ENCODE measurements at places on chromosomes 5 and 9. TPM values are rescaled to one million over a fixed set of nuclear protein-coding genes. Genes with fewer than 3 reads are reported as not detected.

DNA sequence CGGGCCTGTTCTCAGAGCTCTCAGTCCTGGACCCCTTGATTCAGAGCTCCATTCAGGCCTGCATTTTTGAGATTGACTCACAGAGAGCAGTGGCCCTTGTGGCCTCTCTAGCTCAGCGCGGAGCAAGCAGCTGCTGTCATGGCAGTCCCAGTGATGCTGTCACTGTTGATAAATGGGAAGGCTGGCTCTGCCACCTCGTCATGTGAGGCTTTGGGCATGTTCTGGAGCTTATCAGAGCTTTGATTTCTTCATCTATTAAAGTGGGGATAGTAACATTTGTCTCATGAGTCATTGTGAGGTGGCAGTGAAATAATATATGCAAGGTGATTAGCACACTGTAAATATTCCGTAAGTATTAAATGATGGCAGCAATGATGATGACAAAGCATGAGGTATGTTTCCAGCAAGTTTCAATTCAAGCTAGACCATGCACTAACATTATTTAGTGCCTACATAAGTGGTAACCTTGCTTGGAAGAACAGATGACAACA is 126.4 kb upstream of the CXCL14 start:
- peak; percentile 58 for DNase-seq

The DMRTA1 gene
- polyA plus RNA-seq = 0.06 TPM

The CCL28 gene
- polyA plus RNA-seq = 0.71 TPM

GRCh38 chr5:15560421-15560820 is 60.4 kb downstream of the FBXL7 start:
- DNase-seq = no peak

GRCh38 chr9:129283705-129284606 is 105.9 kb upstream of the IER5L start:
- DNase-seq = no peak

DNA sequence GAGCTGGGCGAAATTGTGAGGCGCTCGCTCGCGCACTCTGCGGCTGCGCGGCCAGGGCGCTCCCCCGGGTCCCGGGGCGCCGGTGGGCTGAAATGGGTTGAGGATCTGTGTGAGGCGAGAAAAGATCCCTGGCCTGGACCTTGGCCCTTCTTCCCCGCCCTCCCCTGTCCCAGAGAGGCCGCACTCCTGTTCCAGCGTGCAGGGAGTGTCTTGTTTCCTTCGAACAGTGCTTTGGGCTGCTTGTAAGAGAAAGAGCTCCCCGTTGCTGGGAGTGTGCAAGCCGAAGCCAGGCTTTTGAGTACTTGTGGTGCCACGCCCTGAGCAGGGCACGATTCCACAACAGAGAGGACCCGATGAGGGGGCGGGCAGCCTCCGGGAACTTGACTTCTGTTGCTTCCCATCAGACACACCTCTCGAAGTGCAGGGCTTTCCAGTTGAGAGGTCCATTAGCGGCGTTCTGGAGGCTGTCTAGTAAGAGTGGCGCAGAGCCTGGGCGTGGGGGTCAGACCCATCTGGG is 535 bp downstream of the DOLPP1 start:
- DNase-seq = no peak

DNA sequence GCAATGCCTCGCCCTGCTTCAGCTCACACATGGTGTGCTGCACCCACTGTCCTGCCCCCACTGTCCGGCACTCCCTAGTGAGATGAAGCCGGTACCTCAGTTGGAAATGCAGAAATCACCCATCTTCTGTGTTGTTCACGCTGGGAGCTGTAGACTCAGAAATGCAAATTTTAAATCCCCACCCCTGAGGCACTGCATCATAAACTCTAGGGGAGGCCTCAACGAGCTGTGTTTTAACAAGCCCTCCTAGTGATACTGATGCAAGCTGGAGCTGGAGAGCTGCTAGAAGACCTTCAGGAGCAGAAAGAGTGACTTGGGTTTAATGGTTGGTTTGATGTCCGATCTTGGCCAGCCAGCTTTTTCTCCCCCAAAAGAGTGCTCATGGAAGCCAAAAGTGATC is 146.0 kb upstream of the MAST4 start:
- DNase-seq = no peak

DNA sequence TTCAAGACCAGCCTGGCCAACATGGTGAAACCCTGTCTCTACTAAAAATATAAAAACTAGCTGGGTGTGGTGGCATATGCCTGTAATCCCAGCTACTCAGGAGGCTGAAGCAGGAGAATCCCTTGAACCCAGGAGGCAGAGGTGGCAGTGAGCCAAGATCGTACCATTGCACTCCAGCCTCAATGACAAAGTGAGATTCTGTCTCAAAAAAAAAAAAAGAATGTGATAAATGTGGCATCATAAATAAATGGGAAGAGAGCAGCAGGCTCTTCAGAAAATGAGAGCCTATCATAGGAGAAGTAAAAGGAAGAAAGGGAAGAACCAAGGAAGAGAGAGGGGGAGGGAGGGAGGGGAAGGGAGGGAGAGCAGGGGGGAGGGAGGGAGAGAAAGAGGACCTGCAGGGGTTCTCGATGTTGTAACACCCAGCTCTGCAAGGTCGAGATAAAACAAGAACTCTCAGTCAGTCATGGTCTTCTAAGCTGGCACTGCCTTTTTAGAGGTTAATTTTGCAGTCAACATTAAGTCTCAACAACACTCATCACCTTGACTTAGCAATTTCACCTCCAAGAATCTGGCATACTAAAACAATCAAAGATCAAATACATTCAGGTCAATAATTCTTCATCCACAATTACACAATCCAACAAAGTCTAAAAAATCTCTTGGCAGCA is 68.7 kb upstream of the SIMC1 start:
- DNase-seq = no peak

DNA sequence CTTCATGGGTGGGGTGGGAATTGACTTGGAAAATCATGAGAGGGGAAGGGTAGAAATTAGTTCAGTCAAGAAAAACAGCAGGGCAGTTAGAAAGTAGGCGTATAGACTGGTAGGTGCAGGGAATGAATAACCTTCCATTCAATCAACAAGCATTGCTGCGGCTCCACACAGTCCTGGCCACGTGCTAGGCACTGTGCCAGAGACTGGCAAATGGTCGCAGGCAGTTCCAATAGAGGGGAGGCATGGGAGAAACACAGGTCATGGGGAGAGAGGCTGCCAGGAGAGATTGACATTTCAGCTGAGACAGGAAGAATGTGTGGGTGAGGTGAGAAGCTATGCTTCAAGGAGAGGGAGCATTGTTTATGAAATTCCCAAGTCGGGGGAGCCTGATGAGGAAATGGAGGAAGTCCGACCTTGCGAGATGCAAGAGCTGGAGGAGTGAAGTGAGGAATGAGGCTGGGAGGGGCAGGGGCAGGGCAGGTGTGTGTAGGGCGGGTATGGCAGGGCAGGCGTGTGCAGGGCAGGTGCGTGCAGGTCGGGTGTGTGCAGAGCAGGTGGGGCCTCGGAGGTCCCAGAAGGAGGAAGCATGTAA is 54.4 kb upstream of the PPARGC1B start:
- no peak for DNase-seq

- DNase-seq = peak; percentile 91
Measured at GRCh38 chr5:168409591-168410458, 76.4 kb upstream of the RARS1 start.

GRCh38 chr5:140169410-140169809 is 5.6 kb upstream of the CYSTM1 start:
- no peak for DNase-seq

The LRRC19 gene
- not detected for polyA plus RNA-seq

GRCh38 chr9:134434894-134435506 is 108.7 kb downstream of the RXRA start:
- DNase-seq = peak; percentile 99

The SLC34A3 gene
- not detected for polyA plus RNA-seq

DNA sequence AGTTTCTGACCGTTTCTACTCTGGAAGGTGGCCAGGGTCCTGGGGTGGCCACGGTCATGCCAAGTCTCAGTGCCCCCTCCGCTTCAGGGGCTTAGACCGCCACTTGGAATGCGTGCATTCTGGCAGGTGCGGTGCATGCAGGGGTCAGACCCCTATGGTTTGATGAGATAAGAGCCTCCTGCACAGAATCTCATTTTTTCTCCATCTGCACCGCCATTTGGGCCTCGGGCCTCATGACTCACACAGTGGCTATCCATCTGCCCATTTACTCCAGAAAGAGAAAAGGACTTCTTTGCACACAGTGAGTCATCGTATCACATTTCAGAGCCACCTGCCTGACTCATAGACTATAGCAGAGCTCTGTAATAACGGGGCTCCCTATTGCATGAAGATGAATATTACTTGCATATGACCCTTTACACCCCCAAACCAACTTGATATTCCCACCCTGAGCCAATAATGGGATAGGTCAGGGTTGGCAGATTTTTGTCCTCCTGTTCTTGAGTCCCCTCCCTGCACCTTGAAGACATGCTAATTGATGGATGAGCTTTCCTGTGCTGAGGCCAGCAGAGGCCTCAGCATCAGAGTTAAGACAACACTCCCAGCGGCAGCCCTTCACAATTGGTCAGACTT is 157.4 kb downstream of the NR3C1 start:
- DNase-seq = peak; percentile 98

The SLC6A18 gene
- not detected for polyA plus RNA-seq

The CIZ1 gene
- polyA plus RNA-seq = 48.4 TPM

The ABO gene
- polyA plus RNA-seq = not detected

The SHISAL2B gene
- not detected for polyA plus RNA-seq

GRCh38 chr5:59287361-59287760 is 606.2 kb downstream of the PDE4D start:
- DNase-seq = no peak

DNA sequence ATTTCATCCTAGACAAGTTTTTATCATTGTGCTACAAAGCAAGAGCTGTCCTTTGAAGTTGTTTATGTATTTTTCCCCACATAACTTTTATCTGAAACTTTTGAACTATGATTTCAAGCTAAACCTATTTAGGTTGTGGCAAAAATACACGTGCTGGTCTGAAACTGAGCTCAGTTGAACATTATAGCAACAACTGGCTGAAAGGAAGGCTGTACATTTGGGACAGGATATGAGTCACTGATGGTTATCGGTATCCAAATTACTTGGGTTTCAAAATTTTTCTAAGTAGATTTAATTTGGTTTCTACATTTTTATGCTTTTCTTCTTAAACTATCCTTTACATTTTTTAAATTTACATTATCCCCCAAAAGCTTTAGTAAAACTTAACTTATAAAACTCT is 627.3 kb upstream of the NUDT12 start:
- DNase-seq = peak; percentile 86

GRCh38 chr5:134577796-134578577 is 52.5 kb downstream of the JADE2 start:
- peak; percentile 65 for DNase-seq

GRCh38 chr5:139795074-139796001 is at the start of gene PSD2:
PSD2 (plus strand) TSS chr5:139795808; CDS start chr5:139809441, 13,633 bp downstream.
- peak; percentile 16 for DNase-seq

DNA sequence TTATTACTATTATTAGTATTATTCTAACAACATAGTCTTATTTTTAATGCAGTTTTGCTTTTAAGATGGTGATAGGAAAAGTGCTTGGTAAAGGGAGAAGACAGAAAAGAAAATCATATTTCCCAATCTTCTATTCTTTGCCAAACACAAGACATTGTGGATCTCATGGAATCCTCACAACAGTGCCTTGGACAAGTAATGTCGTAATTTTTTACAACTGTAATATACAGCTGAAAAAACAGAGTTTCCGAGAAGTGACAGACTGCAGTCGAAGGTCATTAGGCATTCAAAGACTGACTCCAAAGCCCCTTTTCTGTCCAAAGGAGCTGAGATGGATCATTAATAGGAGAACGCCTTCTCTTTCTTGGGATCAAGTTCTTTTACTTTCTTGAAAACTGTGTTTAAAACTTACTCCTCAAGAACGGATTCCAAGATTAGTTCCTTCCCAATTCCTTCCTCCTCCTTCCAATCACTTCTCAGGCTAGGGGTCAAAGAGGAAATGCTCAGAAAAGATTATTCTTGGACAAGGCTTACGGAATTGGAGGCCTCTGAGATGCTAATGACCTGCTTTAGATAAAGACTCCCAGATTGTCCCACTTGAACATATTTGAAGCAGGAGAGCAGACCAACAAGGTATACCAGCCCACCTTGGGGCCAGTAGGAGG is 24.3 kb upstream of the TRIM32 start:
- DNase-seq = peak; percentile 65

- DNase-seq = no peak
Measured at GRCh38 chr5:113063927-113064326, 87.3 kb downstream of the DCP2 start.

GRCh38 chr9:136430588-136431234 is 8.9 kb downstream of the INPP5E start:
- DNase-seq = no peak

- no peak for DNase-seq
Measured at GRCh38 chr5:59637884-59638580, 255.5 kb downstream of the PDE4D start.

GRCh38 chr9:6024035-6024554 is 8.7 kb upstream of the RANBP6 start:
- no peak for DNase-seq

The SPATA31E1 gene
- polyA plus RNA-seq = not detected

DNA sequence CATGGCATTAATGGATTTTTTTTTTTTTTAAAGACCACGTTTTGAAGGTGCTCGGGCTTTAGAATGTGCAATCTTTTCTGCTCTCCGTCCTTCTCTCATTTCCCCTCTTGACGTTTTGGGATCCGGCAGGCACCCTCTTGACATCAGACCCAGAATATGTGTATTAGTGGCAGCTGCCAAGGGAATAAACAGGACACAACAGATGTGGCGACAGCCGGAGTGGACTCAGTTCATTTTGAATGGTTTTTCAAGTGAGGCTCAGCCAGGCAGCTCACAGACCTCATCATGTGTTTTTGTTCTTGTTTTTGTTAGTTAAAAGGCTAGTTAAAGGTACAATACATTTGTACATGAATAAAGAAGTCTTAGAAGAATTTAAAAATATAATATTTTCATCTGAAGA is 365.0 kb upstream of the SEMA6A start:
- no peak for DNase-seq

- DNase-seq = no peak
Measured at GRCh38 chr9:115598751-115599150, 480.8 kb upstream of the TNC start.

GRCh38 chr9:25716220-25716872 is 38.1 kb upstream of the TUSC1 start:
- DNase-seq = peak; percentile 71

GRCh38 chr9:115099901-115100300 is 18.1 kb downstream of the TNC start:
- peak; percentile 46 for DNase-seq

GRCh38 chr5:79563247-79563590 is 49.0 kb upstream of the TENT2 start:
- no peak for DNase-seq

DNA sequence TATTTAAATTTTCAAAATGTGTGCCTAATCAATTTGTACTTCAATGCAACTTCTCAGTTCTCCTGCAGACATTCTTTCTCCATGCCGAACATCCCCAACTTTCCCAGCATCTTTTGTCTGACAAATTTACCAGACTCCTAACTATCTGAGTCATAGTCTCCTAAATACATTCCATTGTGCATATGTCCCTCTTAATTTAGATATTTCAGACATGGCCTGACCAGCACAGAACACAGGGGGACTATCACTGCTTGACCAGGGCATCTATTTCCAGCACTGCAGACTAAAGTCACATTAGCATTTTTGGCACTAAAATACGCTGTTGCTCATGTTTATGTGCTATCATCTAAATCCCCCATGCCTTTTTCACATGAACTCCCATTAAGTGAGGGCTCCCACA is 71.9 kb downstream of the ITGA1 start:
- peak; percentile 97 for DNase-seq
